Left ventricle myocardium superior (tissue), 1 donor: ENCODE measurements at places on chromosomes 11 and 22.

DNA sequence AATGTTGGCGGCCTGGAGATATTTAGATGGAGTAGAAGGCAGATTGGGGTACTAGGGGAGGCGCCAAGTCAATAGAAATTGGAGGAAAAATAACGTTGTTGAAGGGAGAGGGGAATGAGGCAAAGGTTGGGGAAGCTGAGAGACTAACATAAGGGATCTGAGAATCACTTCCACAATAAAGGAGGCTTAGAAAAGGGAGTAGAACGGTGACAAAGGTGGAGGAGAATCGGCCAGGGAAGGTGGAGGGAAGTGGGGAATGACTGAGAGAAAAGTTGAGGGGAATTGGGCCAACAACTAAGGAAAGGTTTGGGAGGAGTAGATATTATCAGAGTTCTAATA, 510 bp downstream of the PPME1 start:
- DNase-seq: no peak

DNA sequence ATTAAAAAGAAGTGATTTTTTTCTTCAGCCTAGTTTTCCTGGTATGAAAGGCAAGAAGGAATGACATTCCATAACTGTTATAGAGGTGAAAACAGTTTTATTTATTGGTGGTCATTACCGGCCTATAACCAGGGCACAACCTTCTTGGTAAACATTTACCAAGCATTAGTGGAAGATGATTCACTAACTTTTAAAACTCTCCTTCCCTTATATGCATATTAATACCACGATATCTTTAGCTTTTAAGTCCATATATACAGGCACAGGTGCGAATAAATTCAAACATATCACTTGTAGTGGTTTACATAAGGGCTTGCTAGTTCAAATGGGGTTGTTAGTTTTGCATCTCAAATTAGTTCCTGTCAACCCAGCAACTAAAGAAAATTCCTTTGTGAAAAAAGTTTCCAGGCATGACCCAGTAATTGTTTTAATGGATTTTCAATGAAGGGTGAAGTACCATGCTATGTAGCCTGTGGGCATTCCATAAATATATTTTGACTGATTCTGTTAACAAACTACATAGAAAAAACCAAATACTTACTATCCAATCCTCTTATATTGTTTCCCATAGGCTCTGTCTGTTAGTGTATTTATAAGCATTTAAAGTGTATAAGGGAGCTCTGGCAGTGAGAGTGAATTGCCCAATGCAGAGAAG, 30.6 kb upstream of the ROBO3 start:
- no peak for DNase-seq

DNA sequence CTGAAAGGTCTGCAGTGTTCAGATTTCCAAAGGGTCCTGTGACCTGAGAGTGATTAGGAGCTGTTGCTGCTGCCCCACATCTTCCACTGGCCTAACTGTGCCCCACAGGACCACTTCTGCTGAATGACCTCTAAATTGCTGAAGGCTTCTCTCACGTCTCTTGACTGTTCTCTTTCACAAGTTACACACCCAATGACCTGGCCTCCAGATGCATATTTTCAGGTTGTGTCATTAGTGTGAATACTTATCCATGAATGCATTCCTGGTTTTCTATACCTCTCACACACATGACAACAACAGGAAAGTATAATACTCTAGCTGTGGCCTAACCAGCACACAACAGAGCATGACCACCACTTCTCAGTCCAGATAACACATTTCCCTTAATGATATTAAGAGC, 15.4 kb downstream of the PRR14L start:
- DNase-seq: no peak

GRCh38 chr11:16896729-16897469, 117.3 kb downstream of the PLEKHA7 start:
- DNase-seq: no peak

GRCh38 chr22:45968751-45969413, 8.1 kb downstream of the WNT7B start:
- DNase-seq: no peak

DNA sequence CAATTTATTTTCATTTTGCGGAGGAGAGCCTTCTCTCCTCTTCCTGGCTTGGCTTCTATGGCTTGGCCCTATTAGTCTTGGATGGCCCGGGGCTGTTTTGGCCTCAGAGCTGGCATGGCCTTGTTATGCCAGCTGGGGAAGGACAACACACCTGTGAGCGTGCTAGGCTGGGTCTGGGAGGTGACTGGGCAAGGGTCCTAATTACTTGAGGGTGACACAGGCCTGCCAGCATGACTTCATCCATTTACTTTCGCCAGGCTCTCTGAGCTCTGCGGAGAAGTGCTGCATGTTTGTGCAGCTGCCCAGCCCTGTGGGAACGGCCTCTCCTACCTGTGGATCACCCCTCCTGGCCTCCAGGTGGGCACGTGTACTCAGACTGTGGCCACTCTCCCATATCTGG, 153.6 kb downstream of the SNX19 start:
- no peak for DNase-seq

- DNase-seq: no peak
Measured at GRCh38 chr11:44178381-44178780, 82.9 kb downstream of the EXT2 start.

DNA sequence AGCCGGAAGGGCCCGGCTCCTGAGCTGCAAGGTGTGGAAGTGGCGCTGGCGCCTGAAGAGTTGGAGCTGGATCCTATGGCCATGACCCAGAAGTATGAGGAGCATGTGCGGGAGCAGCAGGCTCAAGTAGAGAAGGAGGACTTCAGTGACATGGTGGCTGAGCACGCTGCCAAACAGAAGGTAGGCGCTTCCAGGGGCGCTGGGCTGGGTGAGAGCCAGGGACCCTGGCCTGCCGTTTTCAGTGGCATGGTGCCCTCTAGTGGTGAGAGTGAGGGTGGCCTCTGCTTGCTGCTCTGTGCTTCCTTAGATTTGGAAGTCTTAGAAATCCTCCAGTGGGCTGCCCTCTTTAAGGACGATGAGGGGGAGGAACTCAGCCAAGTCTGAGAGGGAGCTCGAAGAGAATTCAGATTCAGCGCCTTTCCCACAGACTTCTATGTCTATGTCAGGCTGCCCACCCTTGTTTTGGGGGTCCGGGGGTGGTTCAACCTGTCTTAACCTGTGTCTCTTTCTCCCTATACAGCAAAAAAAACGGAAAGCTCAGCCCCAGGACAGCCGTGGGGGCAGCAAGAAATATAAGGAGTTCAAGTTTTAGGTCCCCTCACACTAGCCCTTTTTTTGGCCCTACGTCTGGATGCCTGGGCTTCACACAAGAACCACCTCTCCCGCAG, 1.8 kb upstream of the PACS1 start:
- peak; percentile 83 for DNase-seq

DNA sequence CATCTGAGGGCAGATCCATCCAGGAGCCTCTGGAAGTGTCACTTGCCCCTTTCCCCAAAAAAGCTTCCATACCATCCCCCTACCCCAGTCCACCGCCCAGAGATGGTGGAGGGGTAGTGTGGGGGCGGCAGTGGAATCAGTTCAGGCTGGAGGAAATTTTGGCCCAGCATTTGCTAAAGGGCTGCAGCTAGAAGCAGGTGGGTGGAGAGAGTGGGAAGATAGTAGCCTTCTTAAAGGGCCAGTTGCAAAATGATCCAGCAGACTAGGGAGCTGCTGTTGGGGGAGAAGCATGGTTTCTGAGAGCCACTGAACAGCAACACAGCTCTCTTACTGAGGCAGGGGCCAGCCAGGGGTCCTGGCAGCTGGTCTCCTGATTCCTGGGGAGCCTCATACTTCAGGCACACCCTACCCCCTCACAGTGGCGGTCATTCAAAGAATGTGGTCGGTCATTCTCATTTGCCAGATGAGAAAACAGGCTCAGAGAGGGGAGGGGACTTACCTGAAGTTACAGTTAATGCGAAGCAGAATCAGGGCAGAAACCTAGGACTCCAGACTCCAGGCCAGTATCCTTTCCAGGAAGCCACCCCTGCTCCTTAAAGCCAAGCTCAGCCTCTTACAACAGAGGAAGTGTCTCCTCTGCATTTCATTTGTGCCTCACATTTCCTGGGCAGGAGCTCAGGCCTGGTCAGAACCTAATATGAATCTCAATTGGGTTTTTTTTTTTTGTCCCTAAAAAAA, 5.4 kb downstream of the SEC14L2 start:
- no peak for DNase-seq

GRCh38 chr22:49763138-49763537, 64.5 kb downstream of the BRD1 start:
- no peak for DNase-seq

DNA sequence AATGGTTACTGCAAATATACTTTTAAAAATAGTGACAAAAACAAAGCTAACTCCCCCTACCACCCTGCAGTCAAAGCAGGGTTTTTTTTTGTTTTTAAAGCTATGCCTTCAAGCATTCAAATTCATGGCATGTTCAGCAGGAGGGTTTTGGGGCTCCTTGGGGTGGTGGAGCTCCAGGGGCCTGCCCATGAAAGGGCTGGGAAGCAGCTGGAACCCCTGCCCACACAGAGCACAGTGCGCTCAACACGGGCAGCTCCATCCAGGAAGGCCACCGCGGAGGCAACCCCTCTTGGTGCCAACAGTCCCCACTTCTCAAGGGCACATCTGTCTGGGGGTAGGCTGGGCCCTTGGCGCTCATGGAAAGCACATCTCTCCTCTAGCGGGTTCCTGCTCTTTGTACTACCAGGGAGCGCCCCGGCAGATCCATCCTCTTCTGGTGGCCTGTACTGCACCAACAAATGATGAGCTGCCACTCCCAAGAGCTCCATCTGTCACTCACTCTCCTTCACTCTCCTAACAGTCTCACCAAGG, 16.6 kb upstream of the PHLDA2 start:
- no peak for DNase-seq

DNA sequence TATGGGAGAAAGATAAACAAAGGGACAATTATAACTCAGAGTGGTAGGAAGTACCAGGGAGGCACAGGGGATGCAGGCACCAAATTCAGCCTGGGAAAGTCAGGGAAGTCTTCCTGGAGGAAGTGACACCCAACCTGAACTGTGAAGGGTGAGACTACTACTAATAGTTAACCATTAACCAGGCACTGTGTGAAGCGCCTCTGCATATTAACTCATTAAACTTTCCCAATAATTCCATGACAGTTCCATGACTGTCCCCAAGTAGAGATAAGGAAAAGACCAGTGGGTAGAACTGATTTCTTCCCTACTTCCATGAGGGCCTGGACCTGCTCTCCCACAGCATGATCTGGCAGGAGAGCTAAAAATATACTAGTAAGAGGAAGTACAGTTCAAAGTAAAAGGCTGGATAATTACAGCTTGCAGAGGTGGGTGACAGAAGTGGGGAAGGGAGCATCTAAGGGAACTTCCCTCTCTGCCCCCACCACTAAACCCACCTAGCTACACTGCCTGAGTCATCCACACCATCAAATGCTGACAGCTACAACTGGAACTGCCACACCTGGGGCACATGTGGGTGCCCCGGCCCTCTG, 4.7 kb upstream of the AP1B1 start:
- DNase-seq: no peak

DNA sequence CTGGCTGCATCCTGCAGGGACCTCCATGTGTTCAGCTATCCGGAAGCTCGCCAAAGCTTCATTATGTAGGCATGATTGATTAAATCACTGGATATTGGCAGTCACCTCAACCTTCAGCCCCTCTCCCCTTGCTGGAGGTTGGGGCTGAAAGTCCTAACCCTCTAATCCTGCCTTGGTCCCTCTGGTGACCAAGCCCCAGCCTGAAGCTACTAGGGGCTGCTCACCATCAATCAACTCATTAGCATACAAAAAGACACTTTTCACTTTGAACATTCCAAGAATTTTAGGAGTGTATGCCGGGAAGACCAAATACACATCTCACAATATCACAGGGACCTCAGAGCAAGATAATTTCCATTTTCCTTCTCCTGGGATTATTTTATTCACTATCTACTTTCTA, 38.8 kb upstream of the TPBGL start:
- DNase-seq: no peak

DNA sequence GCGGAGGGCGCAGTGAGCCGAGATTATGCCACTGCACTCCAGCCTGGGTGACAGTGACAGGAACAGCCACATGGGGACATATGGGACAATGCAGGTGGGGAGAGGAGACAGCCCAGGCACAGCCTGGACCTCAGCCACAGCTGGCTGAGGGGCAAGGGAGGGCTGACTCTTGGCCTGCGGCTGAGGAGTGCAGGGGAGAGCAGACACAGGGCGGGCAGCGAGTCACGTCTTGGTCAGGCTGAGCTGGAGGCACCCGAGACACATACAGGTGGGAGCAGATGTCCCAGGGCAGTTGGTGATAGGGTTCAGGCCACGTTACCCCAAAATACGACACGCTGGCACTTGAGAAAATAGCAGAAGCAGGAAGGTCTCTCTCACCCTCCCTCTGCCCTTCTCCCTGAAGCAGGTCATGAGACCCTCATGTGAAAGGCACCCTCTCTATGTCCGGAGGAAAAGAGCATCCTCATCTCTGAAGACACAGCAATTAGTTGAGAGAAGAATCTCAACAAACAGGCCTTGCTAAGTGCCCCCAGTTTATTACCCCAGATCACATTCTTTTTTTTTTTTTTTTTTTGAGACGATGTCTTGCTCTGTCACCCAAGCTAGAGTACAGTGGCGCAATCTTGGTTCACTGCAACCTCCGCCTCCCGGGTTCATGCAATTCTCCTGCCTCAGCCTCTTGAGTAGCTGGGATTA, 10.5 kb downstream of the KIAA0930 start:
- DNase-seq: no peak

DNA sequence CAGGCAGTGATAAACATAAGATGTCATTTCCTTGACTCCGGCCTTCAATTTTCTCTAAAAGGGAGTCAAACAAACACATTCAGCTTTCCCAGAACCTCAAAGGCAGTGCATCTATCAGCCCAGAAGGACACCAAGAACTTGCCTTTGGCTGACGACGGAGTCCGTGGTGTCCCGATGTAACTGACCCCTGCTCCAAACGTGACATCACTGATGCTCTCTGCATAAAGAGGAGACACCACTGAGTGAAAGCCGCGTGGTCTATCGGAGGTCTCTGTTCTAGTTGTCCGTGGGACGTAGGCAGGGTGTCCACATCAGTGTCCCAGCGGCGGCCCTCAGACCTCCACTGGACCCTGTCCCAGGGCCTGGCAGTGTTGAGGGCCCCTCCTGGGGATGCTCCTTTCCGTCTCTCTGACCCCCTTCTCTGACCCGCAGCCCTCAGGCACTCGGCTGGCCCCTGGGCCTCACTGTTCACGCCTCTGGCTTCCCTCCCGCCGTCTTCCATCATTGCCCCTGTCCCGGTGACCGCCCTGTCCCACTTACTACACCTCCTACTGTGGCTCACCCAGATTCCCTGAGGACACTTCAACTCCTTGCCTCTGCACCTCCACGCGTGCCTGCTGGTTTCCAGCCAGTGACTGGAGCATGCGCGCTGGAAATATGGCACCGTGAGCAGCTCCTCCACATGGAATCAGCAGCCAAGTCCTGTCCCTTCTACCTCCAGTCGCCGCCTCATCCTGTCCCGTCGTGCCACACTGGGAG, 70.4 kb downstream of the NCAPD3 start:
- DNase-seq: no peak

DNA sequence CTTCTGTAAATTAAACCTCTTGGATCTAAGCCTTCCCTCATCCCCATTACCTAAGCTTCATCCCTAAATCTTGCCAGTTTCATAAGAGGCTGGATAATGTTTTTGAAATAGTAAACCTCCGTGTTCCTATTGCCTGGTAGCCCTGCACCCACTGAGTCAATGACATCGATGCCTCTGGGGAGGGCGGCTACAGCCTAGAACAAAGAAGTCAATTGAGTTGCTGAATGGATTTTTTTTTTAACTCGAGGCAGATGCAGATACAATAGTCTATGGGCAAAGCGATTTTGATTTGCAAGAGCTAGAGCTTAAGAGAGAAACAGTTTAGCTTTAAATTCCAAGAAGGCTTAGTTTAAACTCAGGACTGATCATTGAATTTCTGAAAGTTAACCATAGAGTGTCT, 121.3 kb downstream of the NECTIN1 start:
- DNase-seq: no peak
